SJSA1 (cell line): ENCODE measurements at places on chromosomes 7 and 10. TPM values are rescaled to one million over a fixed set of nuclear protein-coding genes. Genes with fewer than 3 reads are reported as not detected.
A peak's percentile ranks its signal among the peaks of the same experiment; 100 is the strongest.

DNA sequence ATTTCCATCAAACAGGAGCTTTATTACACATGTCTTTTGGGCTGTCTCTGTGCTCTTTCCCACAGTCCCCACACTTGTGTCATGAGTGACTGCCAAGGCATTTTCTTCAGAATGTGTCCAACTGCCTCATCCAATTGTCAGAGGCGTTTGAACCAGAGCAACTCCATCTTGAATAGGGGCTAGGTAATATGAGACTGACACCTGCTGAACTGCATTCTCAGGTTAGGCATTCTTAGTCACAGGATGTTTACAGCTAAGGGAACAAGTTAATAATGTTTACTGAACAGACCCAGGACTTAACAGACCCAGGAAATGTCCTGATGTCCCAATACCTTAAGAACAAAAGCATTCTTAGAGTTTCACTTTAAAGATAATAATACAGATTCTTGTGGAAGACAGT is 595.5 kb downstream of the REEP3 start:
- H3K27ac ChIP-seq: no peak overlapping the region
- DNase-seq: no peak
- H3K27me3 ChIP-seq: no peaks in the 10 kb centered on the region
- H3K4me3 ChIP-seq: no peak overlapping the region

- H3K36me3 ChIP-seq: no peaks in the 10 kb centered on the region
- DNase-seq: no peak
- peaks cover 27% of the 10 kb centered on the region for H3K4me1 ChIP-seq
- H3K4me3 ChIP-seq: no peak overlapping the region
- H3K27ac ChIP-seq: no peak overlapping the region
Measured at GRCh38 chr7:100896732-100897608, 1.3 kb upstream of the ACHE start.

DNA sequence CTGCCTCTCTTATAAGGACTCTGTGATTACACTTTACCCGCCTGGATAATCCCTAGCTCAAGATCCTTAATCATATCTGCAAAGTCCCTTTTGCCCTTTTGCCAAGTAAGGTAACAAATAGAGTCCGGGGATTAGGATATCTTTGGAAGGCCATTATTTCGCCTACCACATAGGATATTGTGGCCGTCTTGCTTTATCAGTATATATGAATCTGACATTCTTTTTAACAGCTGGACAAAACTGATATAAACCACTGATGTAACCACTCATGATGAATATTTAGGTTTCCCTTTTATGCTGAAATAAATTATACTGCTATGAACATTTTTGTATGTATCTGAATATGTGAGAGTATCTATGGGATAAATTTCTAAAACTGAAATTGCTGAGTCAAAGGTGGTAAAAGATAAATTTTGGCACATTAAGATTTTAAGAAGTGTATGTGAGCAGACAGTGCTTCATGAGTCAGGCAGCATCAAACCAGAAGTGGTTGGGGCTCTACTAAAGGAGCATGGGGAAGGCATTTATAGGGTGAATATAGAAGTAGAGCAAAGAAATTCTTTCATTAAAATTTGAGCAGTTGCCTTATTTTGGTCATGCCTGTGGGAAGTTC is 44.7 kb downstream of the AVL9 start:
- H3K4me1 ChIP-seq: peaks cover 7% of the 10 kb centered on the region
- H3K36me3 ChIP-seq: peaks cover 22% of the 10 kb centered on the region
- no peak overlapping the region for H3K27ac ChIP-seq
- no peaks in the 10 kb centered on the region for H3K27me3 ChIP-seq
- H3K4me3 ChIP-seq: no peak overlapping the region

DNA sequence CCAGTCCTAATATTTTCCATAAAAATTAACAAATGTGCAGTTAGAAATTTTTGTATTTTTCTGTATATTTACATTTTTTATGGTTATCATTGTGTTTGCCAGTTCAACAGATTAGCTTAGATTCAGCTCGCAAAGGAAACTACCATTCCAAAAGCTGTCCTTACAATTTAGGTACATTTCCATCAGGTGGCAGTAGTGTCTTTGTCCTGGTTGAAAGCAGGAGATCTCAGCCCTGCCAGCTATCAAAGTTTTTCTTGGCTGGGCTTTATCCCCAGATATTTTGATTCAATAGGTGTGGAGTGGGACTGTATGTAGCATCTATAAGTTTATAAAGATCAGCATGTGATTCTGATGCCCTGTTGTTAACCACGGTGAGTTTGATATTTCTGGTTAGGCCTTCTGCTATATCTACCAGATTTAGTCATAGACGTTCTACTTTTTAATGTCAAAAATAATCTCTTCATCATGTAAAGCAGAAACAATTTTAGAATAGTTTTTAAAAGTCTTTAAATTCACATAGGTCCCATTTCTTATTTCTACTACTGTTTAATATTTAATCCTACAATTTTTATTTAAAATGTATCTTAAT is 15.5 kb upstream of the ICA1 start:
- H3K4me3 ChIP-seq: no peak overlapping the region
- H3K27me3 ChIP-seq: no peaks in the 10 kb centered on the region
- no peak overlapping the region for H3K27ac ChIP-seq
- H3K4me1 ChIP-seq: no peaks in the 10 kb centered on the region

DNA sequence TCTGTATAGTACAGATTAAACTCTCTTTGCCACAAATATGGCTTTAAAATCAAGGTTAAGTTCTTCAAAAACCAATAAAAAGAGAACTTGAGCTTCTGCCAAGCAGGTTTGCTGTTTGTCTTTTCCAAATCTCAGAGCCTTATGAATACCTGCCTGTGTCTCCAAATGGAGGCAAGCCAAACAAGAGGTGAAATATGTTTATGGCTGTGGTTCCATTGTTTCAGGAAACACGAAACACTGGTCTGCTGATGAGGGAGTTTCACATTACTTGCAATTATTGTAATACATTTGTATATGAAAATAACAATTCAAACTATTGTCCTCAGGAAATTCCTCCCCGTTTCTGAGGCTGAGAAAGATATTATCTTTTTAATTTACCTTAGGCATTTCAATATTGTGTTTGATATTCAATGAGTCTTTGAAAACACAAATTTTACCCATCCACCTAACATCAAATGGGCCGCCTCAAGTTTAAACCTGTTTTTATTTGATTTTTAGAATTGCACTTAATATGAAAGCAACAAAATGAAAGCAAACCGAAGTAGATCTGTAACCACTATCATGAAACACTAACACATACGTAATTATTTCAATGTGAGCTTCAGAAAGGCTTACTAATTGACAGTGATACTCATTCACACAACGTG is 359.3 kb downstream of the HGF start:
- no peak overlapping the region for H3K4me3 ChIP-seq
- peaks cover 15% of the 10 kb centered on the region for H3K4me1 ChIP-seq
- no peaks in the 10 kb centered on the region for H3K36me3 ChIP-seq

- no peak overlapping the region for H3K27ac ChIP-seq
- no peaks in the 10 kb centered on the region for H3K36me3 ChIP-seq
- no peaks in the 10 kb centered on the region for H3K4me1 ChIP-seq
- no peak overlapping the region for H3K4me3 ChIP-seq
- DNase-seq: no peak
- no peaks in the 10 kb centered on the region for H3K27me3 ChIP-seq
Measured at GRCh38 chr10:44924261-44925040, 13.3 kb downstream of the TMEM72 start.

DNA sequence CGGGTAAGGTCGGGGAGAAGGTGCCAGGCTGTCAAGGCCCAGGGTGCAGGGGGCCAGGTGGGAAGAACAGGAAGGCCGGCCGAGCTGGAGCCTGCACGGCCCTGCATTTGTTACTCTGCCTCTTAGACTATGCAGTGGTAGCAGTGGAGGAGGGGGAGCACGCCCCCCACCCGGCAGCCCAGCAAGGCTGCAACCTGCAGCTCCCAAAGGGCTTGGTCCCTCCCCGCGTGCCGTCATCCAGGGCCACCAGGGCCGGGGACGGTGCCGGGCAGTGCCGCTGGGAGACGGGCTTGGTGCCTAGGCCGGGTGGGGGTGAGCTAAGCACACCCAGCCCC is 7.0 kb upstream of the GPER1 start:
- H3K27me3 ChIP-seq: peaks cover 10% of the 10 kb centered on the region; the same call in 1 of the 2 replicates
- H3K4me1 ChIP-seq: peaks cover 12% of the 10 kb centered on the region
- H3K4me3 ChIP-seq: no peak overlapping the region
- no peak for DNase-seq
- H3K27ac ChIP-seq: no peak overlapping the region

GRCh38 chr10:87093632-87094372 is 841 bp downstream of the GLUD1 start:
- DNase-seq: peak; percentile 48
- H3K4me1 ChIP-seq: peaks cover 7% of the 10 kb centered on the region
- peaks cover 35% of the 10 kb centered on the region for H3K36me3 ChIP-seq
- peak overlapping the region; percentile 89 for H3K27ac ChIP-seq

GRCh38 chr7:20153567-20153966 is 63.6 kb downstream of the MACC1 start:
- peaks cover 21% of the 10 kb centered on the region for H3K4me1 ChIP-seq
- no peaks in the 10 kb centered on the region for H3K27me3 ChIP-seq
- DNase-seq: no peak
- no peak overlapping the region for H3K4me3 ChIP-seq

GRCh38 chr10:8498881-8499280 is 444.4 kb downstream of the GATA3 start:
- no peaks in the 10 kb centered on the region for H3K4me1 ChIP-seq
- H3K4me3 ChIP-seq: no peak overlapping the region
- no peak overlapping the region for H3K27ac ChIP-seq
- DNase-seq: no peak
- 0 out of 2 replicates have a peak, but pooled peaks cover 2% of the 10 kb centered on the region for H3K27me3 ChIP-seq

DNA sequence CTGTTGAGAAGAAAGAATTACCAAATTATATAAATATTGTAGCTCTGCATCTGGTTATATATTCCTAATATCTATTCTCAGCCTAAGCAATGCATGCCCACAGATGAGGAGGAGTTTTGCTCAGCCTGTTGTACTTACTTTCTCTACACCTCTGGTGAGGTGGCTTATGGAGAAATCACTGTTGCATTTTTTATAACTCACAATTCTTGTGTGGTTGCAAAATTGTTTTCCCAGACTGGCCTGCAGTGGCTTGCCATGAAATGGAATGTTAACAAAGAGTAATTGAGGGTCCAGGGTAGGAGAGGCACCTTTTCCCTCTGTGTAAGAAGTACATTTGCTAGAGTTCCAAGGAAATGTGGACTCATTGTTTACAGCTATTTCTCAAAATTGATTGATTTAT is 202.0 kb upstream of the SEMA3E start:
- H3K36me3 ChIP-seq: no peaks in the 10 kb centered on the region
- 0 out of 2 replicates have a peak, but pooled peaks cover 2% of the 10 kb centered on the region for H3K27me3 ChIP-seq
- H3K4me1 ChIP-seq: no peaks in the 10 kb centered on the region
- H3K4me3 ChIP-seq: no peak overlapping the region

GRCh38 chr10:105598207-105598606 is 957.1 kb downstream of the SORCS3 start:
- no peak overlapping the region for H3K27ac ChIP-seq
- no peak for DNase-seq
- no peaks in the 10 kb centered on the region for H3K36me3 ChIP-seq
- H3K4me3 ChIP-seq: no peak overlapping the region
- no peaks in the 10 kb centered on the region for H3K27me3 ChIP-seq

Gene CYP2C9
- total RNA-seq: not detected in 2 replicates

Gene ITPRIP
- total RNA-seq: 3.8 and 4.2 TPM in 2 replicates

Gene KCNH2
- total RNA-seq: not detected in 2 replicates
